ENCODE measurements at places on chromosomes 1 and 21.

DNA sequence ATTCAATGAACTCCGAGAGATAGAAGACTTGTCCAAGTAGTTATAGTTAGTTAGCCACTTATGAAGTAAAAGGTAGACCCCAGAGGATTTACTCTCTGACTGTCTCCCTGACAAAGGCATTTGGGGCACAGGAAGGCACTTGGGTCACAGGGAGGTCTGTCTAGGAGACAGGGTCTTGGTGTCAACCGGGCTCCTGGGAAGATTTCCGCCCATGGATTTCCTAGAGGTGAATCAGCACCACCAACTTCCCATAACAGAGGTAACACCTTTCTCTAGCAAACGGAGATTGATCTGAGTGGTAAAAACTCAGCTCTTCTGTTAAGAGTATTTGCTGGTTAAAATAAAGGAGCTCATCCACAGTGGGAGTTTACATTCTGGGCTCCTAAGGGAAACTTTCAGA is 16.4 kb downstream of the CCN1 start:
- no peak for DNase-seq

DNA sequence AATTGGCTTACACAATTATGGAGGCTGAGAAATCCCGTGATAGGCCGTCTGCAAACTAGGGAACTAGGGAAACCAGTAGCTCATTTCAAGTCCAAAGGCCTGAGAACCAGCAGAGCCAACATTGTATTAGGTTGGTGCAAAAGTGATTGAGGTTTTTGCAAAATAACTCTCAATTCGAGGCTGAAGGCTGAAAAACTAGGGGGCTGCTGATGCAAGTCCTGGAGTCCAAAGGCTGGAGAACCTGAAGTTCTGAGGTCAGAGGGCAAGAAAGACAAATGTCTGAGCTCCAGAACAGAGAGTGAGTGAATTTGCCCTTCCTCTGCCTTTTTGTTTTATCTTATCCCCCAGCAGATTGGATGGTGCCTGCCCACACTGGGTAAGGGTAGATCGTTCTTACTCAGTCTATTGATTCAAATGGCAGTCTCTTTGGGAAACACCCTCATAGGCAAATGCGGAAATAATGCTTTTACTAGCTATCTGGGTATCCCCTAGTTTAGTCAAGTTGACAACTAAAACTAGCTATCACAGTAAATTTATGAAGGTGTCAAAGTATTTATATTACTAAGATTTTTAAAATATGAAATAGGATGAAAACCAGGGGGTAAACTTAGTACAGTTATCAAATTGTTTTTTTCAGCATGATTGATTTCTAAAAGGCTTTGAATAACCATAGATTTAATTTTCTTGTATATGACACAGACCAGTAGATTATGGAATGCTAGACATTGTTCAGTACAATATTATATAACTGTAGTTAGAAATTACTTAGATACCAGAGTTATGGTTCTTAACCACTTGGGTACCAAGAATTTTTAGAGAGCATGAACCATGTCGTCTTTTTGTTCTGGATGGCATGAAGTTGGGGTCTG is 15.4 kb downstream of the RABGAP1L start:
- DNase-seq: no peak

GRCh38 chr1:206960676-206961386 is 9.4 kb downstream of the FCAMR start:
- DNase-seq: no peak

DNA sequence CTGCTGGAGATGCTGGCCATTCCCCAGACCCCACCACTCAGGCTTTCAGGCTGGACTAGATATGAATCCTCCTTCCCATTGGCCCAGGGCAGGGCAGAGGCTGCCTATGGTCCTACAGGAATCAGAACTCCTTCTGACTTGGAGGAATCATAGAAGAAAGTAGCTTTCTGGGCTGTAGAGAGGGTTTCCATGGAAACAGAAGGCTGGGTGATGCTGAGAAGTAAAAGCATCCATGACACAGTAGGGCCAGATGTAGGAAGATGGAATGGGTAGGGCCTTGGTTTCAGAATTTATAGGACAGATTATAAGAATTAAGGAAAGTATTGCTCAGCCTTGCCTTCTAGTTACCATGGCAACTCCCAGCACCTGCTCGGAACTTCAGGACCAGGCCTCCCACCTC is 9.0 kb downstream of the NT5C1A start:
- no peak for DNase-seq

DNA sequence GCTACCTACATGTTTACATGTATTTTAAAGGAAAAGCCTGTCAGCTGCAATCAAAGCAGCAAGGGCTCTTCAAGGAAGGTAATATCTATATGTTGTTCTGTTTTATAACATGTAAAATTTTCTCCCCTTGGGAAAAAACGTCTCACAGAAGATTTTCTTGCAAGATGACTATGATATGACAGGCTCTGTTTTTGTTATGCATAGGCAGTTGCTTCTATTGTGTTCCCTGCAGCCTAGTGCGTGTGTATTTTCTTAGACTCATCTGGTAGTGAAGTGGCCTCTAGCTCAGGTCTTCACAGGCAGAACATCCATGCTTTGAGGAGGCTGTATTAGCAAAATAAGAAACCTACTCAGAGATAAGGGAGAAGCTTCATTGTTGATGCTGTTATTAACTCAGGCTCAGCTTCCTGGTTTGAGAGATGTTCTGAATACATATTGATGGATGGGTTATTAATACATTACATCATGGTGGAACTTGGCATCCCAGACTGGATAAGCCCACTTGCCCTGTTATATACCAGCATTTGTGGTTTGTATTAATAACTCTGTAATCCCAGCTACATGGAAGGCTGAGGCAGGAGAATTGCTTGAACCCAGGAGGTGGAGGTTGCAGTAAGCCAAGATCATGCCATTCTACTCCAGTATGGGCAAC is 35.8 kb downstream of the LAMC1 start:
- DNase-seq: no peak

- DNase-seq: no peak
Measured at GRCh38 chr1:54565113-54565501, 17.1 kb downstream of the ACOT11 start.

- DNase-seq: no peak
Measured at GRCh38 chr1:25583519-25584370, 32.8 kb upstream of the MAN1C1 start.

GRCh38 chr1:62045574-62045973 is 149.1 kb upstream of the L1TD1 start:
- no peak for DNase-seq

GRCh38 chr1:212612041-212612961 is 3.7 kb downstream of the ATF3 start:
- no peak for DNase-seq

- DNase-seq: no peak
Measured at GRCh38 chr1:42866549-42866948, 20.1 kb downstream of the ZNF691 start.

DNA sequence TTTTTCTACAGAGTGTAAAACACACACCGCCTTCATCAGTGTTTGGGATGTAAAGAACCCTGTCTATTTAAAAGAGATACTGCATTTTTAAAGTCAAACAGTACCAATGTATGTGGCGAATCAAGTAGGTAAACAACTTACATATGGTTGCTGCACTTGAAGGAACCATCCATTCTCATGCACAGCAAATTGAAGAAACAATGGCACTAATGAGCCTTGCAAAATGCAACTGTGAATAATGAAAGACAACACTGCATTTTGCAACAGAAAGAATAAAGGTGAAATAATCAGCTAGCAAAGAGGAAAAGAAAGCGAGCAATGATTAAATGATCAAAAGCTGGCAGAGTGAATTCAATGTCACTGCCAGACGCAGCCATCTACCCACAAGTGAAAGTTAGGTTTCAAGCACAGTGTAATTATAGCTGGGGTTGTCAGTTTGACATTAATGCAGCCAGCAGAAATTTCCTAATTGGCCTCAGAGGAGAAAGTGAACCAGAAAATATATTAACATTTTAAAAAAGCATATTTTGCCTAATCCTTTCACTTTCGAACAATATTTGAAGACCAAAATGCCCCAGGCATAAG is 10.9 kb upstream of the BARHL2 start:
- no peak for DNase-seq

GRCh38 chr1:20480951-20481617 is 4.9 kb downstream of the CAMK2N1 start:
- no peak for DNase-seq

GRCh38 chr1:201142849-201143725 is 11.2 kb downstream of the TMEM9 start:
- no peak for DNase-seq

DNA sequence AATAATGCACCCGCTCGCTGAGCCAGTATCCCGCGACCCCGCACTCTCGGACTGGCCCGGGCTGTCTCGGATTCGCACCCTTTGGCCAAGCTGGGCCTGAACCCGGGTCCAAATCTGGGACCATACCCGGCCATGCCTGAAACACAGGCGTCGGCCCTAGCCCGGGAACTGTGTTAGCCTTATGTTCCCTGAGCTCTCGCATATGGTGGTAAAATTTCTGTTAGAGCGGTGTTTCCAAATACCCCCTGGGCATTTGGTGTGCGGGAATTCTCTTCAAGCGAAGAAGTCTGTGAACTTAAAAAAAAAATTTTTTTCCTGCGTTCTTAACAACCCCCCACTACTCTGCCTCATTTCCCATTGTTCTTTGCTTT is 3.1 kb downstream of the RNF220 start:
- no peak for DNase-seq

- no peak for DNase-seq
Measured at GRCh38 chr1:84757301-84757700, 67.0 kb upstream of the SSX2IP start.

GRCh38 chr1:226695335-226695900 is 43.7 kb downstream of the ITPKB start:
- no peak for DNase-seq

- DNase-seq: no peak
Measured at GRCh38 chr1:214899908-214900460, 182.6 kb upstream of the KCNK2 start.

GRCh38 chr1:184878002-184878401 is 96.3 kb downstream of the NIBAN1 start:
- no peak for DNase-seq

DNA sequence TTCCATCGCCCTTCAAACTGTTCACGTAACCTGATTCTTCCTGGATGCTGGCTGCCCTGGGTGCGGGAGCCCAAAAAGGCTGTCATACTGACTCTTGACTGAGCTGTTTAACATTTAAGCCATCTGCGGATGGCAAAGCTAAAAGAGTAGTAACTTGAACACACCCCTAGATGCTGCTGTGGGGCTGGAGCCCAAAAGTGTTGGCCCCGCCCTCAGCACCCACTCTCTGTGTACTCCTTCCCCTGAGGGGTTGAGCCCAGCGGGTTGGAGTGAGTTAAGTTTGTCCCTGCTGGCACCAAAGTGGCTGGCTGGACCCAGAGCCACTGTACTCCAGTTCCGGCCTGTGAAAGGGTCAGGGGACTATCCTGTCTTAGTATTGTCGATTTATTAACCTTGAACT is 640.6 kb downstream of the PTPRU start:
- no peak for DNase-seq

GRCh38 chr1:22789356-22789994 is 78.8 kb downstream of the EPHB2 start:
- DNase-seq: no peak

DNA sequence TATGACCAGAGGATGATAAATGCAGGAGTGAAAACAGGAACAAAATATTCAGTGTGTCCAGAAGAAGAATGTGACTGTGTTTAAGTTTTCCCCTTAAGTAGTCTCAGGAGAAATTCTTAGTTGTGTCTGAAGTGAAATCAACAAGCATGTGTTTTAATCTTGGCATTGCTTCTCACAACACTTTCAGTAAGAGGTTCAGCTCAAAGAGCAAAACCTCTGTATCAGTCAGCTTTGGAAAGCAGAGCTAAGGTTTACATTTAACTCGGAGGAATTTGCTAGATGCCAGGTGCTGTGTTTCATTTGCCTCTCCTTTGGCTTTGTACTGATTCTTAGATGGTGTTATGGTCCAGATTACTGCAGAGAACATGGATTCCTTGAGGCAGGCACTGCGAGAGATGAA is 28.6 kb downstream of the CC2D1B start:
- no peak for DNase-seq

- no peak for DNase-seq
Measured at GRCh38 chr21:43925609-43926008, 60.6 kb downstream of the AGPAT3 start.

- DNase-seq: no peak
Measured at GRCh38 chr1:177432897-177433296, 262.1 kb downstream of the BRINP2 start.

GRCh38 chr21:45640888-45641479 is 2.5 kb upstream of the PCBP3 start:
- no peak for DNase-seq

DNA sequence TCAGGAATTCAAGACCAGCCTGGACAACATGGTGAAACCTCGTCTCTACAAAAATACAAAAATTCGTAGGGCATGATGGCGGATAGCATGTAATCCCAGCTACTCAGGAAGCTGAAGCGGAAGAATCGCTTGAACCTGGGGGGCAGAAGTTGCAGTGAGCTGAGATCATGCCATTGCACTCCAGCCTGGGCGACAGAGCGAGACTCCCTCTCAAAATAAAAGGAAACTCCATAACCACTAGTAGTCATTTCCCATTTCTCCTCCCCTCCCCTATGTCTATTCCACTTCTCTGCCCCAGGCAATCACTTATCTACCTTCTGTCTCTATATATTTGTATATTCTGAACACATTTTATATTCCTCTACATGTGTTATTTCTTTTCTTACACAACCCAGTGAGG is 4.0 kb upstream of the CEP350 start:
- no peak for DNase-seq

DNA sequence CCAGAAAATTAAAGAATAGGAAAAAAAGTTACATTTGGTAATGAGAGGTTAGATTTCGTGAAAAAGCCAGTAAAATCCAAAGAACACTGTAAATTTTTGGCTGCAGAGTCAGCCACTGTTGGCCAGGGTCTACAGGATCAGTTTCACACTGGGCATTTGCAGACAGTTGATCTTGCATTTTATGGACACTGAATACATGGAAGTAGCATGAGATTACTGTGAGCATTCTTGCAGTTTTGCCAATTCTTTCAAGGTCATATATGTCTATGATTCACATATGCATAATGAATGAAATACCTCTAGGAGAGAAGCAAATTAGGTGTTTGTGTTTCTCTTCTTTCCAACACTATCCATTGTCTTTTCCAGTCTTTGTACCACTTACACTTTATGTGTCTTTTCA is 200.8 kb upstream of the DPYD start:
- DNase-seq: no peak

GRCh38 chr1:86852289-86852688 is 61.6 kb downstream of the SELENOF start:
- DNase-seq: no peak

DNA sequence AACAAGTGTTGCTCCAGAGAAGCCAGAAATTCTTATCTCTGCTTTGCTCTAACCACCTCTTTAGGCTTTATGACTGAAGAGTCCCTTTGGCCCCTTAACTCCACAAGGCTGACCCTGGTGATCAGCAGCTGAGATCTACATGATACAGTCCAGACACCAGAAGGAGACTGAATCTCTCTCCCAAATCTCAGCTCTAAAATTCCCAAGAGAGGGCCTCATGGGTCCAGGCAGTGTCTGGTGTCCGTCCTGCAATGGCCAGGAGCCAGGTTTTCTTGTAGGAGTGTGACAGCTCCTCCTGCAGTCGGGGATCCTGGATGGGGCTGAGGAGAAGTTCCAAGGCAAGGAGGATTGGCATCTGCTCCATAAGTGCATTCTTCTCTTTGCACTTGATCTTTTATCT is 35.3 kb downstream of the L1TD1 start:
- DNase-seq: no peak

GRCh38 chr1:147039916-147040315 is 101.8 kb downstream of the NBPF12 start:
- no peak for DNase-seq
